NCI-H1417 (cell line): ENCODE measurements at places on chromosomes 2 and 18.
A peak's percentile ranks its signal among the peaks of the same experiment; 100 is the strongest.

GRCh38 chr2:189951791-189952535 is 110.6 kb downstream of the MSTN start:
- DNase-seq, result no peak

- no peak for DNase-seq
Measured at GRCh38 chr2:203659331-203660049, 46.9 kb upstream of the CD28 start.

GRCh38 chr2:125095826-125096225 is 1070.7 kb downstream of the CNTNAP5 start:
- DNase-seq, result no peak

DNA sequence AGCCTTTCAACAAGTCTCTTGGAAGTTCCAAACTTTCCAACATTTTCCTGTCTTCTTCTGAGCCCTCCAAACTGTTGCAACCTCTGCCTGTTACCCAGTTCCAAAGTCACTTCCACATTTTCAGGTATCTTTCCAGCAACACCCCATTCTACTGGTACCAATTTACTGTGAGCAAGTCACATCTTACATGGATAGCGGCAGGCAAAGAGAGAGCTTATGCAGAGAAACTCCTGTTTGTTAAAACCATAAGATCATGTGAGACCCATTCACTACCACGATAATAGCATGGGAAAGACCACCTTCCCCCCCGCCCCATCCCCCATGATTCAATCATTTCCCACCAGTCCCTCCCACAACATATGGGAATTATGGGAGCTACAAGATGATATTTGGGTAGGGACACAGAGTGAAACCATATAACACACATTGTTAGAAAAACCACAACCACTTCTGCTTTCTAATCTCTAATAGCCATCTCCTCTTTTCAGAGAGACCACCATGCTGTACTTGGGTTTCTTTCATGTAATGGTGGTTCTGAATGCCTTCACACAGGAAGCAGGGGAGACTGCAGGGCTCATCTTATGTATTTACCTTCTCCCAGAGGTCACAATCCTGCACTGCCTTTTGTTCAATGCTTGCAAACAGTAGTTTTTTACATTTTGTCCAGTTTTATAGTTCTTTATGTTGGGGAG is 46.0 kb upstream of the CALCRL start:
- DNase-seq, result no peak

- DNase-seq, result no peak
Measured at GRCh38 chr18:37274309-37275236, 291.0 kb downstream of the CELF4 start.

- no peak for DNase-seq
Measured at GRCh38 chr2:95698146-95698545, 106.3 kb downstream of the TRIM43 start.

DNA sequence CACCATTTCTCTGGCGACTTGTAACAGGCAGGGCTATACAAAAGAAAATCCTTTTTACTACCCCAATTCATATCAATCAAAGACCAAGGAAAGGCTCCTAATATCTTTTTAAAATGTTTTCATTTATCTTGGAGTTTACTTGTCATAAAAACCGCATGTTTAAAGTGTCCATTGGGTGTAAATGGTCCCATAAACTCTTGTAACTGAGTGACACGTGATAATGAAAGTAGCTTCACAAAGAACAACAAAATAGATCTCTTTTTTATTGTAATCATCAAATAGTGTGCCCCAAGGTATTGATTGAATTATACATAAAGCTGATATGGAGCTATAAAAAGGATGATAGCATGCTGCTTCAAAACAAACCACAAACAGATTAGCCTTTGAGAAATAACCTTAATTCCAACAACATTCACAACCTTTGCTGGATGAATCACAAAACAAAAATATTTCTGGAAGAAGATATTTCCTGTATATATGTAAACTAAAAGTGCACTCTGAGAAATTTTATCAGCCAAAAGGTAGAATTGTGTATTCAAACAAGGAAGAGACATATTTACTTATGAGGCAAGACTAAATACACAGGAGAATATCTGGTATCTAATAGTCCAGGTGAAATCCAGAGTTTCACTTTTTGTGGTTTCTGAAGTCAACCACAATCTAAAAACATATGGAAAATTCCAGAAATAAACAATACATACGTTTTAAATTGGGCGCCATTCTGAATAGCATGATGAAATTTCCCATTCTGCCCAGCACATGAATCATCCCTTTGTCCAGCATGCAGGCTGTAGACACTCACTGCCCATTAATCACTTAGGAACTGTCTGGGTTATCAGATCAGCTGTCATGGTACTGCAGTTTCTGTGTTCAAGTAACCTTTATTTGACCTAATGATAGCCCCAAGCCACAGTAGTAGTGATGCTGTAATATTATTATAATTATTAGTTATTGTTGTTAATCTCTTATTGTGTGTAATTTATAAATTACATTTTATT is 237.5 kb downstream of the PIK3C3 start:
- peak; percentile 79 for DNase-seq

GRCh38 chr2:96903815-96904214 is 33.9 kb upstream of the SEMA4C start:
- DNase-seq, result no peak

GRCh38 chr2:177190941-177191340 is 21.7 kb upstream of the HNRNPA3 start:
- DNase-seq, result no peak

- DNase-seq, result no peak
Measured at GRCh38 chr2:189192766-189193165, 13.2 kb upstream of the COL5A2 start.

DNA sequence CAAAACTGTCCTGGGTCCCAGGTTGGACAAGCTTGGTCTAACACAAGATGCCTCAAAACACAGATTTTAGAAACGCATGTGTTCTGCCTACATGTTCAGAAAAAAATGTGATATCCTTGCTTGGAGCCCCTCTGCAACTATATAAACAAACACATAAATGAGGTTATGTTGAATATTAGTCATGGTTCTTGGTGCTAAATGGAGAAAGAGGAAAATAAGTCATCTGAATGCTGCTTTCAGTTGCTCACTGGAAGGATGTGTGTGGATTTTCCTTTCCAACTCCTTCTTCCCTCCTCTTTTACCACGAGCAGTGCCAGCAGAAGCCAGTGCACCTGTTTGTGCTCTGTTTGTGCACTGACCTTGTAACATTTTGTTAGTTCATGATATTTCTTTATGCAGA is 85.3 kb downstream of the PIEZO2 start:
- DNase-seq, result no peak

DNA sequence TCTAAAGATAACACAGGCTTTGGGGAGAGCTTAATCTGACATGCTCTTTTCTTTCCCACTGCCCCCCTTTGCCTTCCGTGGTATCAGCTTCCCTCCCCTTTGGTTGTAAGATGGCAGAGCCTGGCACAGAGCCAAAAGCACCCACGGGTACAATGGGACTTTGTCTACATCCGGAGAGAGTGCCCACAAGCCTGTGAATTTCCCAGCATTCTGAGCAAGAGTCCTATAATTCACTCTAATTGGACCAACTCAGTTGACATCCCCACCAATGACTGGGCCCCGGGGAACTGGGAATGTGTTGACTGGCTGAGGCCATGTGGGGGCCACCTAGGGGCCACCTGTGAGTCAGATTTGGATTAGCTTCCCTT is 20.1 kb upstream of the C2orf72 start:
- no peak for DNase-seq

GRCh38 chr18:56538746-56539145 is 99.6 kb downstream of the TXNL1 start:
- no peak for DNase-seq
